ENCODE measurements at places on chromosomes 2 and 18.

DNA sequence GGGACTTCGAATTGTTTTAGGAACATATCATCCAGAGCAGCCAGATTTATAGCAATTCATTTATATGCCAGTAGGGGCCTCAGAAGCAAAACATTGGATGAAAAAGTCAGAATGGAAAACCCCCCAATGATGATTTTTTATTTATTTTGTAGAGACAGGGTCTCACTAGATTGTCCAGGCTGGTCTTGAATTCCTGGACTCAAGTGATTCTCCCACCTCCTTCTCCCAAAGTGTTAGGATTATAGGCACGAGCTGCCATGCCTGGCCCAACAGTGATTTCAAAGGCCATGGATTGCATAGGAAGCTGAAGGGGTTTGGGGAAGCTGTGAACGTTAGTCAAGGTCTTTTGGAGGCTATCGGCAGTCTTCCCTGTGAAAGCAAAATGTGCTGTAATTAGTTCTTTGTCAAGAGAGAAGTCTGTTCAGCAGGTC, 21.9 kb upstream of the MCFD2 start:
- DNase-seq = no peak

GRCh38 chr2:220544049-220544448, 916.6 kb downstream of the SLC4A3 start:
- no peak for DNase-seq

DNA sequence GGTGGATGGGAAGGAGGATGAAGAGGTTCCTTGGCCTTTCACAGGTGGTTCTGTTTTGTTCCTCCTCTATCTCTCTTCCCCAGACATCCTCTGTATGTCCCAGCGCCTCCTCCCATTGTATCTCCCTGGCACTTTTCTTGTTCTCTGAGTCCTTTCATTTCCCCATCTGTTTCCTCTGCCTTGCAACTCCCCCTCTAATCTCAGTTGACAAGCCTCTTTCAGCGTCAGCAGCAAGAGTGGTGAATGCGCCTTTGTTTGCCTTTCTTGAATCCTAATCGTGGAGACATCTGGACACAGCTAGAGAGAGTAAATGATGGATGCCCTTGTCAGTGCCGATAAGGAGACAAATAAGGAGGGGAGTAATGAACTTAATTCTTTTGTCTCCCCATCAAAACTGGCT, 167.0 kb downstream of the NDUFA10 start:
- DNase-seq = no peak

DNA sequence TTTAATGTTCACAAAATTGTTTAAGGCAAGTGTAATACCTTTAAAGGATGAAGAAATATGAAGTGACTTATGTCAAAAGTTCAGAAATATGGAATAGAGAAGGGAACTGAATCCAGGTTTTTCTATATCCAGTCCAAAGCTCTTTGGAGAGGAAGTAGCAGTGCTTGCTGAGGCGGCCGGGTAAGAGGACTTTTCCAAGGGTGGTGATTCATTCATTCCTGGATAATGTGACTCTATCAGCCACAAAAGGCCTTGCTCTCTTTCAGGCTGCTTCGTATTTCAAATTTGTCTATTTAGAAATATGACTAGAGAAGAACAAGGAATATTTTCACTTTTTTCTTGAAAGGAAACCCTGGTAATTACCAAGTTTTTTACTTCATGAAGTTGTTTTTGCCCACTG, 830.1 kb upstream of the ZEB2 start:
- DNase-seq = no peak

GRCh38 chr2:130836501-130837174, at the start of gene ARHGEF4:
Gene ARHGEF4 (plus strand): TSS chr2:130836914. CDS start chr2:130836954, 40 bp downstream.
- DNase-seq = no peak

DNA sequence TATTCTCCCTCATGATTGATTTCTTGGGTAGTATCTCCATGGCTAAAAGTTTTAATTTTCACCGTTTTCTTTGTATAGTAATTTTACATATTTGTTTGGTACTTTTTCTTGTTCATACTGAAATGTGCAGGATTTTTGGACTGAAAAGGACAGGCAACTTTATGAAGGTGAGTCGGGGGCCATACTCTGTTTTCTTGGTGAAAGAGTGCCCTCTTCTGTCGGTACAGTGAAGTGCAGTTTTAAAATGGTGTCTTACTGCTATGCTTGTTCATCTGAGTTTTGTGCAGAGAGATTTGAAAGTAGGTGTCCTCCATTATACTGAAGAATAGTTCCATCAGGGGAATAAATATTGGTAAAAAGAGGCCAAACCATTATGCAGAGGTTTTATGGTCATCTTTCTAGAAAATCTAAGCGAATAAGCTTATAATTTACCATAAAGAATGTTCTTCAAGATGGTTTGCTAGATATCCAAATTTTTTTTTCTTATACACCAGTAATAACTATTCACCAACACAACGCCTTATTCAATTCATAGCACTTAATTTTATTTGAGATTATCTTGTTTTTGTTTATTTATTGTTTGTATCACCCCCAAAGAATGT, 8.7 kb upstream of the SERPINB13 start:
- no peak for DNase-seq

- no peak for DNase-seq
These were observed 80.7 kb downstream of the PTPN2 start for GRCh38 chr18:12803069-12803936.

DNA sequence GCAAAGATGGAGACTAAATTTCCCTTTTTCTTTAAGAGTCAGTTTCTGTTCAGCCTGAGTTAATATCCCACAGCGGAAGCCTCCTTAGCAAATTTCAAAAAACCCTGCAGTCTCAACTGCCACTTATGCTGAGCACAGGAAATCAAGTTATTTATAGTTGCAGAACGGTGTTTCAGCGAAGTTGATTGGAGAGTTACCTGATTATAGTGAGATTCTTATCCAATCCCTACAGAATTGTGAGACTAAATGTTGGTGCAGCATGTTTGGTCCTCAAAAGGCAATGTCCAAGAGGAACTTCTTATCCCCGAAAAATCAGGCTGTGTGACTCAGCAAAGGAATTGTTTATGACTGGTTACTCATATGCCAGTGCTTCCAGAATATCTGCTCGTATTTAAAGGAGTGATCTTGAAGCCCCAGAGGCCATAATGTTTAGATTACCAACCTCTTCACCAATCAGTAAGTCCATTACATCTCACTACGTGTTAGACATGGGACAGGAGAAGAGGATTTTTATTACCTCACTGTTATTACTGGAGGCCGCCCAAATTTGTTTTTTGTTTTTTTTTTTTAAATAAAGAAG, 67.9 kb downstream of the LRRFIP1 start:
- DNase-seq = peak; percentile 65

- no peak for DNase-seq
These were observed 226.9 kb upstream of the KYNU start for GRCh38 chr2:142650601-142651000.

- DNase-seq = no peak
These were observed 805 bp downstream of the LIMS2 start for GRCh38 chr2:127674241-127675209.

DNA sequence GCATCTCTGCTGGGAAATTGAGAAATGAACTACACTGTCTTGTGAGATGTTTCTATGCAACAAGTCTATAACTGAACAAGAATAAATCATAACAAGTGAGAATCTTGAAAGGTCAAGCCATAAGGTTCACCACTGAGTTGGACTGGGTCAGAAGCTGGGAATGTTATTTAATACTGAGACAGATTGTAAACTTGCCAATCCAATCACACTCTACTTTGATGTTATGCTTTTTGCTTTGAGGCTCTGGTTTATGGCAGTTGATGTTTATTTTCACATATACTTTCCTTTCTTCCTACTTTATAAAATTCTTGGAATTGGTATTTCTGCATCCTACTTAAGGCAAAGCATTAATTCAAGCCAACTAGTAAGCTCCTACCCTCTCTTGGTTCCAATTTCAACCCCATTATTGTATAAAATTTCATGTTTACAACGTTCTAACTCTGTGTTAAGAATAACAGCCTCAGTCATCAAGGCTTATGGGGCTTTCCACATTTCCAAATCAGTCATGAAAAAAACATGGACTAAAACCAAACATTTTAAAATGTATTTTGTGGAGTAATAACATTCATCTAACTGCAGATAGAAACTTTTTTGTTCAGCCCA, 533.4 kb downstream of the NYAP2 start:
- DNase-seq = no peak

DNA sequence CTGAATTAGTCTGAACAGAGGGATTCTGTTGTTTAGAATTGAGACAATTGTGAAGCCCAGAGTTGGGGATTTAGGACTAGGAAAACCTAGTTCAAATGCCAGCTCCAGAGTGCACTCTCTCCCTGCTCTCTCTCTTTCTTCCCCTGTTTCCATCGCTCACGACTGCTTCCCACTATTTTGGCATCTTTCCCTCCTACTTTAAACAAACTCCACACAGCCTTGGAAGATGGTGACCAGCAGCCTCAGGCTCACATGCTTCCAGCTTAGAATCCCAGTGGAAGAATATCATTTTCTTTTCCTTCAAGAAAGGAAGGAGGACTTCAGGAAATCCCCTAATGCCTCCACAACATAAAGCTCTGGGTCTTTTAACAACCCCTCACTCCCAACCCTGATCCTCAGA, 6.1 kb upstream of the DNMT3A start:
- DNase-seq = no peak

DNA sequence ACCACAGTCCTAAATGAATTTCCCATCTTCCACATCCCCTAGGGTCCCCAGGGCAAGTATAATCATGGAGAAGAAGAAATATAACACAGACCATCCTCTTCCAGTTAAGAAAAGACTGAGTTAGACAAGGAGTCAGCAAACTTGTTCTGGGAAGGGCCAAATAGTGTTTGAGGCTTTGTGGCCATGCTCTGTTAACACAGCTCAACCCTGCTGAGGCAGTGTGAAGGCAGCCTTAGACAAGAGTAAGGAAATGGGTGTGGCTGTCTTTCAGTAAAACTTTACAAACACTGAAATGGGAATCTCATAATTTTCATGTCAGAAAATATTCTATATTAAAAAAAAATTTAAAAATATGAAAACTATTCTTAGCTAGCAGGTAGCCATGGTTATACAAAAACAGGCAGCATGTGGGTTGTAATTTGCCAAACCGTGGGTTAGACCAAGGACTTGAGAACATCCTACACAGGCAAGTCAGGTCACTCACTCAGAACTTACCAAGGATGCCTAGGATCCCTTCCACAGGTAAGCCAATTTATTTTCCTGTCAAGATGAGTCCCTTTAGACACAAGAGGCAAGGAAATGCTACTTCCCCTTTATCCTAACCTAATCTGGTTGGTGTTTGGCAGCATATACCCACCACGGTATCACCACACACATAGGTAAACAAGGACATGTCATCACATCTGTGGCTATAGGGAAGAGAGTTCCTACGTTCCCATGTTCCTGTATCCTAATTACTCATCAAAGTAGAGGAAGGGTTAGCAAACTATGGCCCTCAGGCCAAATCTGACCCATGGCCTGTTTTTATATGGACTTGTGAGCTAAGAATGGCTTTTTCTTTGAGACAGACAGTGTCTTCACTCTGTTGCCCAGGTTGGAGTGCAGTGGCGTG, 31.9 kb downstream of the C2orf74 start:
- no peak for DNase-seq

DNA sequence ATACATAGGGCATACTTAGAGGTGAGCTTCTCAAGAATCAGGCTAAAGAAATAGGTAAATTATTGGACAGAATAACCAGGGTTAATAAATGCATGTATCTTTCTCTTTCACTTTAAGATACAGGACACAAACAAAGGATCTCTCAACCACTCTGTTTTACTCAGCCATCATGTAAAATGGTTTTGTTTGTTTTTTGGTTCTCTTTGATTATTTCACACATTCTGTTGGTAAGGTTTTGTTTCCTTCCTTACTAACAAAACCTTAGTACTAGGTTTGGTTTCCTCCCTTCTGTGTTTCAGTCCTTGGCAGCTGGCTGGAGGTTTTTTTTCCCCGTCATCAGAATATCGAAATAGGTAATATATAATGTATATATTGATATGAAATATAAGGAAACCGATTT, 1506.8 kb upstream of the TMEFF2 start:
- DNase-seq = peak; percentile 34

GRCh38 chr18:23593720-23594119, 7.4 kb upstream of the NPC1 start:
- DNase-seq = no peak

- DNase-seq = peak; percentile 36
These were observed 2.5 kb downstream of the IGFBP5 start for GRCh38 chr2:216692636-216693413.

All from CD8-positive, alpha-beta T cell (primary cell).